Activated naive CD8-positive, alpha-beta T cell treated with anti-CD3 and anti-CD28 coated beads, Interleukin-2, amount 10 ng/mL, durations not matched to agents 7 days and 5 days (primary cell): ENCODE measurements at places on chromosomes 1 and 21.

- peak overlapping the region; percentile 75 for H3K4me3 ChIP-seq
- H3K4me1 ChIP-seq, result peaks cover 23% of the 10 kb centered on the region
- H3K27ac ChIP-seq, result peak overlapping the region; percentile 54
- peaks cover 39% of the 10 kb centered on the region for H3K27me3 ChIP-seq
These were observed 1.7 kb downstream of the INKA2 start for GRCh38 chr1:111737216-111738132.

DNA sequence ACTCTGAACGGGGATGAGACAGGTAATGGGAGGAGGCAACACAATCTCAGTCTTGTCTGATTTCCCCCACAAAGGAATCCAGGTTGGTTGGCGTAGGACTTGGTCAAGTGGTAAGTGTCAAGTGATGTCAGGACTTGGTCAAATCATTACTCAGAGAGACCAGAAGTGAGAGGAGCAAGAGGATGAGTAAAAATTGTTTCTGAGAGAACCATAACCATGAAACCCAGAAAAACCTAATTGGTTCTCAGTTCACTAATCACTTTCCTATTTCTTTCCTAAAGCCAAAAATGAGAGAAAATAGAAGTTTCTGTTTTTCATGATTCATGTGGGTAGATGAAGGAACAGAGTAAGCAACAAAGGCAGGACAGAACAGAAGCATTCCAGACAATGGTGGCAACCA, 5.0 kb downstream of the PHC2 start:
- H3K4me3 ChIP-seq, result no peak overlapping the region
- peaks cover 15% of the 10 kb centered on the region for H3K27me3 ChIP-seq
- no peak for DNase-seq
- H3K27ac ChIP-seq, result no peak overlapping the region
- peaks cover 6% of the 10 kb centered on the region for H3K4me1 ChIP-seq
- H3K36me3 ChIP-seq, result no peaks in the 10 kb centered on the region

GRCh38 chr1:177964336-177964735, 5.5 kb downstream of the SEC16B start:
- no peak overlapping the region for H3K4me3 ChIP-seq
- no peak for DNase-seq
- no peaks in the 10 kb centered on the region for H3K36me3 ChIP-seq
- H3K27ac ChIP-seq, result no peak overlapping the region
- H3K4me1 ChIP-seq, result no peaks in the 10 kb centered on the region
- H3K27me3 ChIP-seq, result no peaks in the 10 kb centered on the region

DNA sequence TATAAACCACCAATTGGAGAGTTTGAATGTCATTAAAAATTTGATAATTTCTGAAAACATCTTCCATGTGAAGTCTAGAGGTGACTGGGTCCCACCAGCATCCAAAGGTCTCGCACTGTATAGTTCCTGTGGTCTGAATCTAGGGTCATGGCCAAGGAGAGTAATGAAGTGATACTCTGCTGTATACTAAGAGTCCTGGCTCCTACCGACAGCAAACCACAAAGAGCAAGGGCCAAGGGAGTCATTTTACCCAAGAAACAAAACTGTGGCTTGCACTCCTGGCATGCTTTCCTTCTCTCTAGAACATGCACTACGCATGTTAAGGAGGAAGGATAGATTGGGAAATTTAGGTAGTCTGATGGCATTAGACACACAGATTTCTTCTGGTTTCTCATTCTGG, 115.6 kb downstream of the BRINP2 start:
- H3K4me3 ChIP-seq, result no peak overlapping the region
- H3K27me3 ChIP-seq, result no peaks in the 10 kb centered on the region
- no peaks in the 10 kb centered on the region for H3K36me3 ChIP-seq
- no peak overlapping the region for H3K27ac ChIP-seq

GRCh38 chr1:156643049-156643777, 1.3 kb downstream of the BCAN start:
- H3K27me3 ChIP-seq, result peaks cover 88% of the 10 kb centered on the region
- DNase-seq, result peak; percentile 44
- peak overlapping the region; percentile 47 for H3K4me3 ChIP-seq

DNA sequence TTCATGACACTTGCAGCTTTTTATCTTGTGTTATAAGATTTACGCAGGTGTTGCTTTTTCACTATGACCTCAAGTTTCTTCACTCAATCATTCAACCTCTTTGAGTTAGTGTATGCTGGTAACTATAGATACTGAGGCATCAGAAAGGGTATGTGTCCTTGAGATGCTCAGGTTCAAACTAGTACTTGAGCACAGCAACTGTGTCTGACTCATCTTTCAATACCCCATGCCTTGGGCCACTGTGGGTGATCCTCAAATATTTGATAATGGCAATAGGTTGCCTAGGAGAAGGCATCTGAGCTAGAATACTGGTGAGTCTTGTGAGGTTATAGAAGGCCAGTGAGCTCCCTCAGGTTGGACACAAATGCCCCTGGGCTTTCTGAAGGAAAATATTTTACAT, 88.1 kb upstream of the SPATA6 start:
- H3K4me1 ChIP-seq, result no peaks in the 10 kb centered on the region
- no peaks in the 10 kb centered on the region for H3K36me3 ChIP-seq
- H3K27ac ChIP-seq, result no peak overlapping the region

GRCh38 chr1:27348861-27349783, 7.3 kb downstream of the SYTL1 start:
- H3K27me3 ChIP-seq, result no peaks in the 10 kb centered on the region
- peaks cover 8% of the 10 kb centered on the region for H3K36me3 ChIP-seq
- no peak overlapping the region for H3K27ac ChIP-seq
- H3K4me1 ChIP-seq, result peaks cover 6% of the 10 kb centered on the region

DNA sequence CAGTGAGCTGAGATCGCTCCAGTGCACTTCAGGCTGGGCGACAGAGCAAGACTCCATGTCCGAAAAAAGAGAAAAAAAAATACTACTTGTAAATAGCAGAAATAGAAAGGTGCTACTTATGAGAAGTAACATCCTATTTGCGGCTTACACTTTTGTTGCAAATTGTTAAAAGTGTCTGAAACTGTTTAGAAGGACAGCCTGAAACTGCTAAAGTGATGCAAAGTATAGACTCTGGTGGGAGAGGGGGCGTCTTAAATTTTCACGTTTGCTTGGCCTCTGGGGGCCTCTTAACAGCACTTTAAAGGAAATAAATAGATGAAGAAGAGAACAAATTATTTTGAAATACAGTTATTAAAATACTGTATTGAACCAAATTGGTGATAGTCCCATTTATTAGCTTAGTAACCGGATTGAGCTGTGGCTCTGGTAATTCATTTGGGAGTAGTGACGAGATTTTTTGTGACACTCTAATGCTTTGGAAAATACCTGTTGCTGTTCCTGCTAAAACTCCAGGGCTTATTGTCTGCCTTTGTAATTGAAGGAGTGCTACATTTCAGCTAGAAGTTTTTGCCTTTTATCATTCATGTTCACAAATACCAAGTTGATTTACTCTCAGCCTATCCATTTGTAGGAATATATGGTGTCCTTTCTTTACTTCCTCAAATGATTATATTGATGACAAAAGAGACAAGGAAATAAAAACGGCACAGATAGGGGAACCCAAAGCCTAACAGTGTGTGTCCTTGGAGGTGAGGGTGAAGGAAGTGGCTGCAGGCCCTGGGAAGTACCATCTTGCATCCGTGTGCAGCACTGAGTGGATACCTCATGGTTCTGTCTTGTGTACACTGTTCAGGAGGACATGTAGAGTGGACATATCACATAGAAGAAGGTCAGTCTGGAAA, 6.2 kb downstream of the PKNOX1 start:
- H3K36me3 ChIP-seq, result peaks cover 19% of the 10 kb centered on the region
- peaks cover 34% of the 10 kb centered on the region for H3K4me1 ChIP-seq
- no peaks in the 10 kb centered on the region for H3K27me3 ChIP-seq
- DNase-seq, result no peak
- H3K27ac ChIP-seq, result peak overlapping the region; percentile 39
